ENCODE measurements at places on chromosomes 4 and X.

DNA sequence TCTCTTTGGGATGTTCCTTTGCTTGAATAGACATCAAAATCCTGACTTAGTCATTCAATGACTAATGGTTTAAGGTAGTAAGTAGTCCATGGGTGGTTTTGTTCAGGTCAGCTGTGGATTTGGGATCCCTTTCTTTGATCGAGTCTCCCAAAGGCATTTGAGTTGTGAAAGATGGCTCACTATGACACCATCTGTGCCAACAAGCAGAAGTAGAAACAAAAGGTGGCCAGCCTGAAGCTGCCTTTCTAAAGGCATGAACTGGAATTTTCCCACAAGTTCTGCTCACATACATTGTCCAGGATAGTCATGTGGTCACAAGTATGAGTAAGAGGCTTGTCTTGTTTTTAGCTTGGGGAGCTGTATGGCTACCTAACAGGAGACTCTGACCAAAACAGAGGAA lies 129.9 kb downstream of the CCNG2 start:
- no peak for DNase-seq

DNA sequence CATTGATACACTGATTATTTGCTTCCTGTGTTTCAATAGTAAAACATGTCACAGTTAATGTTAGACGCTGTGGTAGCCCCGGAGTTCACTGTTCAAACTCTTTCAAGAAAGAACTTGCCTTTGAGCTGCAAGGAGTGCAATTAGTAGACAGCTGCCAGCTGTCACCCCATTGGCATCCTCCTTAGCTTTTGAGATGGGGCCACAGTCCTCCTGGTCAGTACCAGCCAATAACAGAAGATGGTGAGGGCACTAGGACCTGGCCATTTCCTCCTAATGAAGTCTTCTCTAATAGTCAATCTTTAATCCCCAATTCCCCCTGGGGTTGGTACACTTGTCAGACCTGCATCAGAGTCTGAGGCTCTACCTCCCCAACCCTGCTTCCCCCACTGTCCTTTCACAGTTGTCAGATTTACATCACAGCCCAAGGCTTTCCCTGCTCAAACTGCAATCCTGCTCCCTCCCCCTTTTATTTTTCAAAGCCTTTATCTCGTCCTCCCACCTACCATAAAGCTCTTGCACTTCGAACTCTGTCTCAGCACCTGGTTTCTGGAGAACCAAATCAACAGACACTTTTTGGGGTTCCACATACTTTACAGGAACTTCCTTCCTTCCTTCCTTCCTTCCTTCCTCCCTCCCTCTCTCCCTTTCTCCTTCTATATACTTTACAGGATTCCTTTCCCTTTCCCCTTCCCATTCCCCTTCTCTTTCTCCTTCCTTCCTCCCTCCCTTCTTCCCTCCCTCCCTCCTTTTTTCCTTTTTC lies 182.0 kb downstream of the RASL11B start:
- DNase-seq = no peak

DNA sequence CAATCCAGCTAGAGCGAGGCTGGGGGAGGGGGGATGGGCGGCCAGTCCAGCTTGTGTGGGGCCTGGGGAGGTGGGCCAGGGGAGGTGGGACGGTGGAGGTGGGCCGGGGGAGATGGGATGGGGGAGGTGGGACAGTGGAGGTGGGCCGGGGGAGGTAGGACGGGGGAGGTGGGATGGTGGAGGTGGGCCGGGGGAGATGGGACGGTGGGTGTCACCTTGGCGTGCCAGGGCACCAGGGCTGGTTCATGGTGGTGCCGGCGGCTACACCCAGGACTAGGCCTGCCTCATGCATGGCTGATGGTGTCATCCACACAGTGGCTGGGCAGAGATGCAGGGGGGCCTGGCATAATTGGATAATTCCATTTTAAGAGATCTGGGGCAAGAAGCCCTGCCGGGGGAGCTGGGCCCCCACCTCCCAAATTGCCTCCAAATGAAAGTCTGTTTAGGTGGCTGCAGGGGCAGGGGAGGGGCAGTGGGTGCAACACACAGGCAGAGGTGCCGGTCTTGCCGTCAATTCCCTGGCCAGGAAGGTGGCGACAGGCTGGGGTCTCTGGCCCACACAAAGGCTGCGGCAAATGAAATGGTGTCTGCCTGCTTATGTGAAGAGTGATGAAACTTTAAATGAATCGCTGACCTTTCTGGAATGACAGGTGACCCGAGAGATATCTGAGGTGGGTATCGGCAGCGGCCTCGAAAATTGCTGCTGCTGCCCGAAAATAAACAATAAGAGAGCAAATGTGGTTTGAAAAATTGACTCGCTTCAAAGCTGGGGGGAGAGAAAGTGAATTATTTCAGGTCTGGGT lies 82.1 kb downstream of the FAM53A start:
- no peak for DNase-seq

DNA sequence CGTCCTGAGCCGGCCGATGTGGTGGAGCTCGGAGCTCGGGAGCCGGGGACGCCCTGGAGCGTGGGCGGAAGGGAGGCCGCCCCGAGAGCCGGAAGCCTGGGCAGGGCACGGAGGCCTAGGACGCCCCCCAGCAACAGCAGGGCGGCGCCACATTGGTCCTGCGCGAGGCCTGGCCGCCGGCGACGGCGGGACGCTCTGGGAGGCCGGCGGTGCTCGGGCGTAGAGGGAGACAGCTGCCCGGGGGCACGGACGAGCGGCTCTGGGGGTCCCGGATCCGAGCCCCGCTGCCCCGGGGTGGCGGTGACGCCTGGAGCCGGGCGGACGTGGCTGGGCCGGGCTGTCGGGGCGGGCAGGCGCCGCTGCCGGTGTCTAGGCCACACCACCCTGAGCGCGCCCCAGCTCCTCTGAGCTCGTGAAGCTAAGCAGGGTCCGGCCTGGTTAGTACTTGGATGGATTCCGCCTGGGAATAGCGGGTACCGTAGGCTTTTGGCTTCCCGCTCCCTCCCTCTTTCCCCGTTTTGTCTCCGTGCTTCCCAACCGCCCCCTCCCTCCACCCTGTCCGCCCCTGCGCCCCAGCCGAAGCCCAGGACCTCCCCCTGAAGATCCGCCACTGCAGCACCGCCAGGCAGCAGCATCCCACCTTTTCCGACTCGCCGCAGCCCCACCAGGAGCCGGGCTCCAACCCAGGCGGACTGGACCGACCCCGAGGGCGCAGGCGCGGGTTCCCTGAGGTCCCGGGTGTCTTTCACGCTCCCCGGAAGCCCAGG lies 12.1 kb downstream of the FRG2 start:
- no peak for DNase-seq

- DNase-seq = no peak
Measured at GRCh38 chr4:119209077-119209476, 3.4 kb upstream of the USP53 start.

DNA sequence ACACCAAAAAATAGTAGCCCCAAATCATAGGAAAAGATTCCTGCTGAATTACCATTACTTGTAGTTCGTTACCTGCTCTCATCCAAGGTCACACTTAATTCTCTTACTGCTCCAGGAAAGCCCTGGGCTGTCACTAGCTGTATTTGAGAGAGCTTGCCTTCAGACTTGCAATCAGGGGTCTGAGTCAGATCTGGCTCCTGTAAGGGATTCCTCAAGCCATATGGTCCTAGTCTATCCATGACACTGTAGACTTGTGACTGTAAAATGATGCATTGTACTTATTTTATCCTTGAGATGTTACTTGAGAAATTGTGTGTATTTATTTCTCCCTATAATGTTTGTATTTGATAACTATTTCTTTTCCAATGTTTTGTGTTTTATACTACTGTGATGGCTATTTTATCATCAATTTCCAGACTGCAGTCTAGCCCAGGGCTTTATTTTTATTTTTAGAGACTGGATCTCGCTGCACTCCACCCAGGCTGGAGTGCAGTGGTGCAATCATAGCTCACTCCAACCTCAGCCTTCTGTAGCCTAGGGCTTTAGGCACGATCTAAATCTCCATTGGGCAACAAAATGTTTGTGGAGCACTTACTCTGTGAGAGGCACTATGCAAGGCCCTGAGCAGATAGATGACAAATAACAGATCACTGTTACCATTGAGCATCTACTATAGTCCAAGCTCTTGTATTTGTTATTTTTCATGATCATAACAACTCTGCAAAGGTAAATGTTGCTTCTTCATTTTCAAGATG lies 24.2 kb downstream of the ERVMER34-1 start:
- DNase-seq = no peak

DNA sequence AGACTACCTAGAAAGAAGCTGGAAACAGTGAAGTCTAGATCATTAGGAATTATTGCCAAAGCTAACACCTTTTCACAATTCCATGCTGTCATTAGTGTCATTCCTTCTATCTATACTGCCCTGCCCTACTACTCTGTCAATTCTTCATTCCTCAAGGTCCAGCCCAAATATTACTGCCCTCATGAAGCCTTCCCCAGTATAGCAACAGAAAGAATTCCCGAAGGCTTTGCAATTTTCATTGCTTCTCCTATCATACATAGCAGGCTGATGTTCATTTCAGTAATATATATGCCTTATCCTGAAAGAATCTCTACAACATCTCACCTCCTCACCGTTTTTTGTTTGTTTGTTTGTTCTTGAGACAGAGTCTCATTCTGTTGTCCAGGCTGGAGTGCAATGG lies 63.9 kb downstream of the APBB2 start:
- no peak for DNase-seq

GRCh38 chrX:110282922-110283321 lies 35.0 kb downstream of the AMMECR1 start:
- no peak for DNase-seq

DNA sequence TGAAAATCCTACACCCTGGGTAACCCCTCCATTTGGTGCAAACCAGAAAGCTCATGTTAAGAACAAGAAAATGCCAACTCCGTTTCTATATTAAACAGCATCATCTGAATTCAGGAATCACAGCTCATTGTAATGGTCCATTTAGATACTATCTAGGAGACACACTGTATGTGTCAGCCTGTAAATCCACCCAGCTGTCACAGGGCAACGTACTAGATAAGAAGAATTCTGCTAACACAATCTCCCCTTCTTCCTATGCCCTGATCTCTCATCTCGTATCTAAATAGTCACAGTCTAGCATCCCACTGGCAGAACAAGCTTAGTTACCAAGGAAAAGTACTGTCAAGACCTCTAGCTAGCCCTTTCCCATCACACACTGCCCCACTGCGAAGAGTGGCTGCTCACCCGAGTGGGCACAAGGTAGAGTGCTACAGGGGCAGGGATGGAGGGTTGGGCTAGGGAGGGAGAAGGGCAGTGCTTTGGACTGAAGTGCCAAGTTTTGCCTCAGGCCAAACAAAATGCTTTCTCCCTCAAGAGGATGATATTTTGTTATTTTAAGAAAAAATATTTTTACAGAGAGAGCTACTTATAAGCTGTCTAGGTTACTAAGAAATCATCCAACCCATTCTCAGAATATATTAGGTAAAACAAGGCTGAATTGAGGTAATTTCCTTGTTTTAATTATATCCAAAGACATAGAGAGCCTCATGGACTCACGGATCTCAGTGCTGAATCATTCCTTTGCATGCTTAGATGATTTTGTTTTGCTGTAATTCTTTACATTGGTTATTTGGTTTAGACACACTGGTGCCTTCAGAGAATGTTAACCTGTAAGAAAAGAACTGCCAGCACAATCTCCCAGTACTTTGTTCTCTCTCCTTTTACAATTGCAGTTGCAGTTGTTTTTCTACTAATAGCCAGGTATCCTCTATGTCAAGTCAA lies 196.6 kb downstream of the PRDM5 start:
- DNase-seq = no peak

DNA sequence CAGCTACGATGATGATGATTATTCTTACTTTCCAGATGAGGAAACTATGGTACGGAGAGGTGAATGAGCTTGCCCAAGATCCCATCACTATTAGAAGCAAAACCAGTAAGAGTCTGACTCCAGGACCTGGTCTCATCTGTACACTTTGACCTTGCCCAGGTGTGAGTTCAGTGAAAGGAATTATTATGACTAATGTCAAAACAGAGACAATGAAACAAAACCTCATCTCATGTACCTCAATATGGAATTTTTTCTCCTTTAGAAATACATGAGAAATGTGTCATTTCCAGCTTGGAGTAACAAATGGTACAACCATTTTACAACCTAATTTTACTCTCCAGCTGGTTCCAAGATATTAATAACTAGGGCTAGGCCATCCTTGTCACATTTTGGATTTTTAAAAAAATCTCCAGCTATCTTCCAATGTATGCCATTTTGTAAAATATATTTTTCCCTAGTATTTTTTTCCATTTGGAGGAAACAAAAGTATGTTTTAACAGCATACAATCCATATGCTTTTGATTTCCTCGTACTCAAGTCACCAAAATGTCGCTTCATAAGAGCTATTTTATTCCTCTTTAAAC lies 213.8 kb downstream of the PTTG2 start:
- no peak for DNase-seq

GRCh38 chr4:81180916-81181315 lies 34.1 kb downstream of the PRKG2 start:
- no peak for DNase-seq
